ENCODE measurements at places on chromosomes 5 and 9.

DNA sequence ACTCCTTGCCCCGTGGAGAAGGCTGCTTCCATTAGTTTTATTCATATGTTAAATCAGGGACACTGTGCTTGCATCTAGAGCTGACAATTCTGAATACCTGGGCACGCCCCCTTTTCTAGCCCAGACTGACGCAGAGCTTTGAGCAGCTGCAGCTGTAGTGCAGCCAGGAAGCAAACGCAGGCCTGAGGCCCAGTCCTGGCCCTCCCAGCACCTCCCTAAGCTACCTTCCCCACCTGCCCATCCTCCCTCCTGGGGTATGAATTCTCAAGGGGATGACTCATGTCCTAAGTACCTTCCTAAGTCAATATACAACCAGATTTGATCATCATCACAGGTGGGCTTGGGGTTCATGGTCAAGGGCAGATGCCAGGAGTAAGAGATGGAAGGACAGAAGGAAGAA is 3.5 kb downstream of the PHF19 start:
- DNase-seq, result no peak

DNA sequence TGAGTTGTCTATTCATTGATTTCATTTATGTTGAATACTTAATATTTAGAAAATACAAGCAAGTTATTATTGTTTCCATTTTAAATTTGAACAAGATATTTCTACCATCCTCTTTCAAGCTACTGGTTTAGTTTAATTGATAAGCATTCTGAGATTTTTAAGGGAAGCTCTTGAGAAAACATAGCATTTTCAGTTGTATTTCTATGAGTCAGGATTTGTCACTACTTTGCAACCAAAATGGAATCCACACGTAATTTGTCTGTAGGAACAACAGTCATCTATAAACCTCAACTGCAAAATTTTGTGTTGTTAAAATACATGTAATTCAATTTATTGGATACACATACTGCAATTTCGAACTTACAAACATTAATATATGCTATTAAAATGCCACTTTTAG is 74.0 kb downstream of the PRR16 start:
- DNase-seq, result no peak

- DNase-seq, result no peak
Measured at GRCh38 chr9:81461196-81461595, 228.2 kb downstream of the TLE1 start.

DNA sequence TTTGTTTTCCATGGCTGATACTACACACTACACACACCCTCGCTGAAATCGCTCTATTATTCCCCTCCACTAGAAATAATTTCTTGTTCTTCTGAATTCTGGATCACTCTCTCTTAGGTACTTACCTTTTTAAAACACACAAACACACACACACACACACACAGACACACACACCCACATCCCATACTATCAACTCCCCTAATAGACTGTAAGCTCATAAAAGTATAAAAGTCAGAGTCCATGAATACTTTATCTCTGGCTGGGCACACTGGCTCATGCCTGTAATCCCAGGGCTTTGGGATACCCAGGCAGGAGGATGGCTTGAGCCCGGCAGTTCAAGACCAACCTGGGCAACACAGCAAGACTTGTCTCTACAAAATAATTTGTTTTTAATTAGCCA is 11.1 kb downstream of the STRBP start:
- DNase-seq, result no peak

DNA sequence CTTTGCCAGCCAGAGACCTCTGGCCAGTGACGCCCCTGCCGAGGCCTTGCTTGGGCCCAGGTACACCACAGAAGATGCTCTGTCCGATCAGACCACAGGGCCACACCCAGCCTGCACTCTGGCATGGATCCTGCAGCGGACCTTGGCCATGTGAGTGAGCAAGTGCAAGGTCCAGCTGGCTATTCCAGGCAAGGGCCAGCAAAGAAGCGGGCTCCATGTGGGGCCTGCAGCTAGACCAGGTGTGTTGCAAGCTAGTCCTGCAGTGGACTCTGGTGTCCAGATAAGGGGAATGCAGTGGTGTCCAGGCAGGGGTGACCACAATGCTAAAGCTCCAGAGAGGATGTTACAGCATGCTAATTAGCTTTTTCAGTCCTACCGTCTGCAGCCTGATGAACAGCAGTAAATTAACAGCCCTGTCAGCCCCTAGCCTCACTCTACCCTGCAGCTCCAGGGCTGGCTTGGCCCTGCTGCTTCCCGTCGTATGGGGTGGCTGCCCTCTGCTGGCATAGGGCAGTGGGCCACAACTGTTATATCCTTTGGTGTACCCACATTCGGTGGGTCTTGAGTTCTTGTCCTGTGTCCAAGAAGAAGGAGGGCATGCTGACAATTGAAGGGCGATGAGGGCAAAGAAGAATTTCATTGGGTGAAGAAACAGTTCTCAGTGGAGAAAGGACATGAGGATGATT is 284.5 kb upstream of the POU5F2 start:
- peak; percentile 37 for DNase-seq

- no peak for DNase-seq
Measured at GRCh38 chr5:101877451-101877850, 418.6 kb downstream of the SLCO4C1 start.

GRCh38 chr5:179762079-179762780 is 29.6 kb downstream of the MAML1 start:
- no peak for DNase-seq

- DNase-seq, result no peak
Measured at GRCh38 chr5:1524799-1525623, 1.3 kb upstream of the LPCAT1 start.

DNA sequence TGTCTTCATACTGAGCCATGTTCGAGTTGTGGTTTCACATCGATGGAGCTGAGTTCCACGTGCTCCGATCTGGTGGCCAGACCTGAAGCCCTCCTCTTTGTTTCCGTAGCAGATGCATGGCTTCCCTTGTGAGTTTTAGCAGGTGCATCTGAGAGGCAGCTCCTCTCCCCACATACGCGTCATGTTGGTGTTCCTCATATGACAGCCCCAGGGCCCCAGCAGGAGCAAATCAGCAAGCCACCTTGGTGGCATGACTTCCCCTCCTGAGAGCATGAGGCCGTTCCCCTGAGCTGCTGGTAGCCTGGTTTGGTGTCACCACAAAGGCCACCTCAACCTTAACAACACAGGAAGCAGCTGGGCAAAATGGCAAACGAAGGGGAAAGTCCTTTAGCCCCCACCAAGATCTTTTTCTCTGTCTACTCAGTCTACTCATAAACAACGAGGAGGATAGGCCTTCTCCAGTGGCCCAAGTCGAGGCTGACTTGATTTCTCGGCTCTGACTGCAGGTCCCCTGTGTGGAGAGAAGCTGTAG is 5.9 kb downstream of the CYFIP2 start:
- DNase-seq, result no peak

DNA sequence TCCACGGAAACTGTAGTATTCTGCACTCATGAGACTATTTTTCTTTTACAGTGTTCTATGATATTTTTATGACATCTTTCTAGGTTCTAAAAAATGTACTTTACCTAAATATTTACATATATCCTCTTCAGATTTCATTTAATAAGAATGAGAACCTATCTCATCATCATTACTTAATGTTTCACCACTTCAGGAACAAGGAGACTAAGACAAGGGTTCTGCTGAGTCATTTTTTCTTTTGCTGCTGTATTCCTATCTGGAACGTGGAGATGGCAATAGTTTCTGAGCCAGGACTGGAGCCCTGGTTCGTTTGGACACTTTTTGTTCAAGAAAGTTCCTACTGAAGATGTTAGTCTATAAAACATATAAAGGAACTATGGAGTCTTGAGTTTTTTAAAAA is 258.2 kb upstream of the MAP3K1 start:
- no peak for DNase-seq

- no peak for DNase-seq
Measured at GRCh38 chr9:89714321-89714720, 109.5 kb downstream of the GADD45G start.

DNA sequence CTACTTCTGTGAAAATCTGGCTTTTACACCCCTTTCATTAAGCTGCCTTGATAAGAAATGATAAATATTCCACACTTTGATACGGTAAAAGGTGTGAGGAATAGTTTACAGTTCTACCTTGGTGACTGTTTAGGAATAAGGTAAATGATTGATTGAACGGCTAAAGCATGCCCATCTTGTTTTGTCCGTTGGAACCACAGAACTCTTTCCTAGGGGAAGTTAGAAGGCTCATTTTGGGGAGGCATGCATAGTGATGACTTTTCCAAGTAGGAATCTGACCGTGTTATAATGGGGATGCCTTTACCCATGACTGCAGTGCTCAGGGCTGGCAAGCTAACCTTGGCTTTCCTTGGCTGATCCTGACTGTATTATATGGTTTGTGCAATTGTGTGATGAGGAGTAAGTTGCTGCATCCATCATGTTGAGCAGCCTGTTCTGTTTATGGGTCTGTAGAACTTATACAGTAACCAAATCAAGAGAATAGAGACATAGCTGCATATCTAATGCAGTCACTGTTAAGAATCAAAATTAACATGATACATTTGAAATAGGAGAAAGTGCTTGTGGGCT is 24.5 kb downstream of the PCSK5 start:
- DNase-seq, result no peak

DNA sequence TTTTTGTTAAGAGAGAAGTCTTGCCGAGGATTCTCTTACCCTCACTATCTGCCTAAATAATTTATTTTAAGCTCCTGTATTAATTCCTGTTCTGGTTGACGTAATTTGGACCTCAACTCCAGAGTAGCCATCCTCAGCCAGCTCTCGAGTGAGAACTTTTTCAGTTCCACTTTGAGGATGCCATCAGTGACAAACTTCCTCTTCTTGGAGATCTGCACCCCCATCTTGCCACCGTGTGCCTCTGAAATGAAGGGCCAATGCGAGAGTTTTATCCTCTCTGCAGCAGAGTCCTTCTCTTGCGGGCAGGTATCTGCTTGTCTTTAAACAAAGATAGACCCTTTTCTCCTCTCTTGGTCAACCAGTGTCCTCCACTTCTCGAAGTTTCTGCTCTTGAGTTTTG is 19.5 kb upstream of the TMEM174 start:
- DNase-seq, result no peak

- DNase-seq, result no peak
Measured at GRCh38 chr5:78361631-78361993, 1.2 kb downstream of the SCAMP1 start.

DNA sequence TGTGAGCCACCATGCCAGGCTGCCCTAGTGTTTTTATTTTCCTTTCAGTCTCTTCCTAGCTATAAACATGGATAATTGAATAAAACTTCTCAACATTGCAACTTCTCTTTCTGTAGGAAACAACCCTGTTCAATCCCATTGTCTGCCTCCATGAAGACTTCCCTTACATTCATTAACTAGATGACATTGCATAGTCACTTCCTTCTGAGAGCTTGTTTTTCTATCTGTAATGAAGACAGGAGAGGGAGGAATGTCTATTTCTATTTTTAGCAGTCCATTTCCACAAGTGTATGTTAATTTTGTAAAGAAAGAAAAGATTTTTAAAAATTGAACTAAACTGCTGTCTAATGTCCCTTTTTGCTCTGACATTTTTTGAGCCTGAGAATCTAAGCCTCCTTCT is 55.6 kb upstream of the MELK start:
- DNase-seq, result no peak

- DNase-seq, result no peak
Measured at GRCh38 chr5:91150234-91150633, 232.9 kb downstream of the ARRDC3 start.
